ENCODE measurements at places on chromosomes 7 and 10. TPM values are rescaled to one million over a fixed set of nuclear protein-coding genes. Genes with fewer than 3 reads are reported as not detected.

GRCh38 chr7:106163257-106163656, 51.1 kb upstream of the SYPL1 start:
- no peak for DNase-seq

DNA sequence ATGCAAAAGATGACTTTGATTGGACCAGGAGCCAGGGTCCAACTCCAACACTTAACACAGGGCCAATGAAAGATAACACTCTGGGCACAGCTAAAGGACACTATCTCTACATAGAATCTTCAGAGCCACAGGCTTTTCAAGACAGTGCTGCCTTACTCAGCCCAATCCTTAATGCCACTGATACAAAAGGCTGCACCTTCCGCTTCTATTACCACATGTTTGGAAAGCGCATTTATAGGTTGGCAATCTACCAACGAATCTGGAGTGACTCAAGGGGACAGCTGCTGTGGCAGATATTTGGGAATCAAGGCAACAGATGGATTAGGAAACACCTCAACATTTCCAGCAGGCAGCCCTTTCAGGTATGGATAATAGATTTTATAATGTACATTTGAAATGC, 160.7 kb downstream of the MALRD1 start:
- DNase-seq: peak; percentile 26

DNA sequence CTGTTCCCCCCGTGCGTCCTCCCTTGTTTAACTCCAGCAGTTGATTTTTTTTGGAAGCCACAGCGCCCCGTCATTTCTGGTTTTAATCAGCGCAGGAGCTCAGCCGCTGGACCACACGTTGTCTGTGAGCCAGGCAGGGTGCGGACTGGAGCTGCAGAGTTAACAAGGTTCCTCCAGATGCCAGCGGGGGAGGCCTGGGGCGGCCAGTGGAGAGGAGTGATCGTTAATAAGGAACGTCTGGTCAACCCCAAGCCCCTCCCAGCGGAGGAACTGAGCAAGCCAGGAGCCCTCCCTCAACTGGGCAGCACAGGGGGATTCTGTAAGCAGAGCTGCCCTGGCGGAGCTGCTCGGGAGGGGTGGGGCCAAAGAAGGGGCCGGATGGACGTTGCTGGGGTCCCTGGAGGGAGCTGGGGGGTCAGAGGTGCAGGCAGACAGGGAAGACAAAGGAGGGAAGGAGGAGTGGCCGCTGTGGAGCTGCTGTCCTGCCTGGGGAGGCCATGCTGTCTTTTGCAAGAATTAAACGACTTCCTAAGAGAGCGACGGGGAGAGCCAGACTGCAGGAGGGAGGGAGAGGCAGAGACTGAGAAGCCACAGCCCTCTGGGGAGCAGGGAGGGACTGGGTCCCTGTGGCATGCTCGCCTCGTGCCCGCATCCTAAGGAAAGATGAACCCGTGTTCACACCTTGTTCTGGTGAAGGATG, 537.1 kb upstream of the FOXK1 start:
- peak; percentile 97 for DNase-seq

GRCh38 chr10:99740260-99740659, 8.2 kb downstream of the CUTC start:
- no peak for DNase-seq

DNA sequence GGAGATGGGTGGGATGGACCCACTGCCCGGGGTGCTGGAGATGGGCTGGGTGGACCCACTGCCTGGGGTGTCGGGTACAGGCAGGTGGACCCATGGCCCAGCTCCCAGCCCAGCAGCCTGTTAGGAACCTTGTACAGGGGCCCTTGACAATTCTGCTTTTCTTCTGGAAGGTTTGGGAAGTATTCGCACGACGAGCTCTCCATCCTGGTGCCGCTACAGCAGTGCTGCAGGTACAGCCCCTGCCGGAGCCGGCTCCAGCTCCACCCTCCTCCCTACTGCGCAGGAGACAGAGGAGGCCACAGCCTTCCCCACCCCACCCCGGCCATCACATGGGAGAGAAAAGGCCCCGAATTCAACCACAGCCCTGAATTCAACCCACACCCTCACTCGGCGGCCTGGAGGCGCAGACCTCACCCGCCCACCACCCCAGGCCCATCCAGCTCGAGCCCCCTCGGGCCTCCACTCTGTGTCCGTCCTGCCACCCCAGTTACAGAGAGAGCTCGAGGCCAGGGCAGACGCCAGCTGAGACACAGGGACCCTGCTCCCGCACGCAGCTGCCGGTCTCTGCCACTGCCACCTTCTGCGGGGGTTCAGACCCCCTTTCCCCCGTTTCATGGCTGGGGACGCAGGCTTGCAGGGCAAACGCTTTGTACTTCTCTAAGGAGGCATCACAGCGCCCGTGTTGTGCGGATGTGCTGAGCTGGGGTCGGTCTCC, 31.3 kb upstream of the FOXL3 start:
- no peak for DNase-seq

DNA sequence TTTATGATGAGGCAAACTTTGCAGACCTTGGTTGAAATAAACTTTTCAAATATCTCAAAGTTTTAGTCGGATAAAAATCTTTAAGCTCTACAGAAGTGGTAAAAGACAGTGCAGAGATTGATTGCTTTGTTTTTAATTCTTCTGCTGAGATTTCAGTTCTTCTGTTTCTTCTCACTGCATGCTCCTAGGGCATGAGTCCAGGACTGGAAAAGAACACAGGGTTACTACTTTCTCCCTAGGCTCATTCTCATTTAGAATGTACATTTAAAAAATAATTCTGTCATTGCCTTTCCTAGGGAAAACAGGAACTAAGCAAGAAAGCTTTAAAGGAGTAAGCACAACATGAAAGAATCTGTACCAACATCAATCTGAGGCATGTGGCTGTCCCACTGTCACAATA, 256.7 kb upstream of the DGKB start:
- DNase-seq: no peak

DNA sequence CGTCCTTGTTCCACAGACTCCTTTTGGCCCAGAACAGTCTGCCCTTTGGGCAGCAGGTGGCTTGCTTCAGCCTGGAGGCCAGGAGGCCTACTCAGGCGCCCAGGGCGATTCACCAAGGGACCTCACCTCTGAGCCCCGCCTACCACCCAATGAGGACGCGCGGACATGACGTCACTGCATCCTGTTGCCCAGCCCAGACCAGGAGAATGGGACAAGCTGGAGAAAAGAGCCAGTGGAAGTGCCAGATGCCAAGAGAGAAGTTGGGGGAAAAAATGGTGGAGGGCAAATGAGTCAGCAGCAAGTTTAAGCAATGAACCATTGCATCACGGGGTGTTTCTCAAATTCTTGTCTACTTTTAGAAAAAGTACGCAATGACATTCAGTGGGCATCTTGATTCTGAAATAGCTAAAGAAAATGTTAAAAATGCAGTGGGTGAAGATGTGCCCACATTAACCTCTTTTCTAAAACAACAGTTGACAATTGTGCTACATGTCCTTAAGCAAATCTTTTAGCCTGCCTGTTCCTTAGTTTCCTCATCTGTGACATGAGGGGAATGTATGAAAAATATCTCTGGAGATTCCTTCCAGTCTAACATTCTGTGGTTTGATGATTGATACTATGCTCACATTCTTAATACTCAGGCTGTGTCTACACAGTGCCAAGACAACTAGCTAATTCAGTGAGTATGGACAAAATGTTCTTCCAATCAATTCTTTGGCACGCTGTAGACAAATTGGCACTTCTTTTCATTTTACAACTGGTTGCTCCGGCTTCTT, 23.9 kb upstream of the LEP start:
- DNase-seq: no peak

DNA sequence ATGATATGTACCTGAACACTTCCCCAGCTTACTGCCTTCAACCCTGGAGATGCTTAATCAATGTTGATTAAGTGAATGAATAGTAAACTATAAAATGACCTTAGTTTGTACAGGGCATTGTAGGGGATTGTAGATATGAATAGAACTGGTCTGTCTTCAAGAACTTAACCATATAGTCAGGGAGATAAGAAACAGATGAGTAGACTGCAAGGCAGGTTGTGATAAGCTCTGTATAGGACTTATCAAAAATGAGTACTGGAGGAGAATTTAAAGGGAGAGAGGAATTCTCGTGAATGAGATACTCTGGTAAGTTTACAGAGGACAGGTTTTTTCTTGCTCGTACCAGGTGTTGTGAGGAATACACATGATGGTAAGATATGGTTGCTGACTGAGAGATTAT, 27.6 kb downstream of the SGPL1 start:
- DNase-seq: no peak

- no peak for DNase-seq
These were observed 162.7 kb downstream of the ETV1 start for GRCh38 chr7:13826752-13827151.

- DNase-seq: no peak
These were observed 21.3 kb downstream of the FAM107B start for GRCh38 chr10:14753441-14753840.

DNA sequence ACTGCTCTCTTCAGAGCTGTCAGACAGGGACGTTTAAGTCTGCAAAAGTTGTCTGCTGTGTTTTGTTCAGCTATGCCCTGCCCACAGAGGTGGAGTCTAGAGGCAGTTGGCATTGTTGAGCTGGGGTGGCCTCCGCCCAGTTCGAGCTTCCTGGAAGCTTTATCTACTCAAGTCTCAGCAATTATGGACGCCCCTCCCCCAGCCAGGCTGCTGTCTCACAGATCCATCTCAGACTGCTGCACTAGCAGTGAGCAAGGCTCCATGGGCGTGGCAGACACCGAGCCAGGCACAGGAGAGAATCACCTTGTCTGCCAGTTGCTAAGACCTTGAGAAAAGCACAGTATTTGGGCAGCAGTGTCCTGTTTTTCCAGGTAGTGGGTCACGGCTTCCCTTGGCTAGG, 98.1 kb downstream of the SDHAF3 start:
- DNase-seq: no peak

GRCh38 chr7:99541212-99541611, 10.7 kb downstream of the FAM200A start:
- no peak for DNase-seq

DNA sequence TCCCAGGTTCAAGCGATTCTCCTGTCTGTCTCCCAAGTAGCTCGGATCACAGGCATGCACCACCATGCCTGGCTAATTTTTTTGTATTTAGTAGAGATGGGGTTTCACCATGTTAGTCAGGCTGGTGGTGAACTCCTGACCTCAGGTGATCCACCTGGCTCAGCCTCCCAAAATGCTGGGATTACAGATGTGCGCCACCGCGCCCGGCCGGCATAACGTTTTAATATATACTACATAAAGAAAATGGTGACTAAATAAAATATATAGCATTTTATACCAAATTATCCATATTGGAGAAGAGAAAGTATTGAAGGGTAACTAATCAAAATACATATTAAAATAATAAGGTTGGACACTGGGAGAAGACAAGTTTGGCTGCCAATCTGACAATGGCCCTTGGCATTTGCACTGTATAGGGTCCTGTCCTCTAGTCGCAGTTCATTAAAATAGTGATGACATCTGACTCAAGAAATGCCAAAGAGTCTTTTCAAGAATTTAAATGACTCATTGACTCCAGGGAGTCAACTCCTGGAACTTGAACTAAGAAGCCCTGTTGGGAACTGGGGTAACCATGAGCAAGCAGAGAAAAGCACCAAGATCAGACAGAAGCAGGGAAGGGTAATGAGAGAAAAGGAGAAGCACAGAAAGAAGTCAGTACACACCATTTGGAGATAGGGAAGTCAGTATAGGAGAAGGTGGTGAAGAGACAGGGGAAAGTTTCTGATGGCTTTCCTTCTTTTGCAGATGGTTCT, 91.1 kb downstream of the CH25H start:
- DNase-seq: no peak

GRCh38 chr10:101145750-101146391, 14.8 kb downstream of the TLX1 start:
- peak; percentile 52 for DNase-seq

GRCh38 chr10:28774051-28774995, 97.0 kb downstream of the BAMBI start:
- peak; percentile 23 for DNase-seq

- DNase-seq: no peak
These were observed 68.0 kb upstream of the CTTNBP2 start for GRCh38 chr7:117941138-117941810.

GRCh38 chr7:39987641-39988347, 37.7 kb downstream of the CDK13 start:
- DNase-seq: no peak

- DNase-seq: no peak
These were observed 63.2 kb downstream of the USP6NL start for GRCh38 chr10:11548065-11548767.

GRCh38 chr10:33733058-33733457, 398.6 kb upstream of the NRP1 start:
- no peak for DNase-seq

- no peak for DNase-seq
These were observed 148.6 kb upstream of the FAM3C start for GRCh38 chr7:121544726-121545125.

GRCh38 chr10:124916585-124917427, 25.1 kb upstream of the ZRANB1 start:
- peak; percentile 100 for DNase-seq

- DNase-seq: no peak
These were observed 31.7 kb upstream of the CCNY start for GRCh38 chr10:35304649-35305048.

DNA sequence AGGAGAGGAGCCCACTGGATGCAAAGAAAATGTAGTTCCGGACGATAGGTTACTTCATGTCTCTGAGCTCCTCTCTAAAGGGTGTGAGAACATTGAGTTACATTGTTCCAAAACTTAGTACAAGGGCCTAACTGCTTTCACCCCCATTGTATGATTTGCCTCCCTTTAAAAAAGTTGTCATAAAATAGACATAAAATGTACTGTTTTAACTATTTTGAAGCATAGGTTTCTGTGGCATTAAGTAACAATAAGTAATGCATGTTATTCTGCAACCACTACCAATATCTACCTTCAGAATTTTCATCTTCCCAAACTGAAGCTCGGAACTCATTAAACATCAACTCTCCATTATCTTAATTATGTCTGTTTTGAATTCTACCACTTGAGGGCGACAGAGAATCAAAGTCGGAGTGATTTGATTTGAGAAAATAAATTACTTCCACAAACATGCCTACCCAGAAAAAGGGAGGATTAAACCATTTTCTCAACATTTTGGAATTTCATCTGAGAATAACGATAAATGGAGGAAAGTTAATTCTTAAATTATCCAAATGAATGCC, 2.7 kb downstream of the IGFBP1 start:
- peak; percentile 58 for DNase-seq

DNA sequence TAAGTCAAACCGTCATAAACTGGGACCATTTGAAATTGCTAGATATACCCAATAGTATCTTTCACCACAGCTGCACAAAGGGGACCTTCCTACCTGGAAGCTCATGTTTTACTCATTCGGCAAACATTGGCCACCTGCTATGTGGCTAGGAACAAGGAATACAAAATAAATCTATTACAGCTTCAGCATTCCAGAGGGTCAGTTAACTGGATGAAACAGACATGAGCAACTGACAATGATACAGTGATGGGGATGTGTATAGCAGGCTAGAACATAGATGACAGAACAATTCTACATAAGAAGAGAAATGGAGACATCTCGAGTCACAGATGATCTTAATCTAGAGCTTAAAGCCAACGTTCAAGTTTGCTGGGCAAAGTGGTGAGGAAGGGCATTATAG, 3.1 kb upstream of the SMURF1 start:
- DNase-seq: no peak

The AOC1 gene
- not detected for polyA plus RNA-seq

The TMEM213 gene
- not detected for polyA plus RNA-seq

The CALML5 gene
- not detected for polyA plus RNA-seq

The OSBPL3 gene
- 22.6 TPM for polyA plus RNA-seq

The FBXO24 gene
- 0.71 TPM for polyA plus RNA-seq

The ZNF107 gene
- polyA plus RNA-seq: 2.0 TPM

The AKR1B1 gene
- 216 TPM for polyA plus RNA-seq
